Esophagus squamous epithelium (tissue), 5 donors: ENCODE measurements at places on chromosomes 2 and 18.

DNA sequence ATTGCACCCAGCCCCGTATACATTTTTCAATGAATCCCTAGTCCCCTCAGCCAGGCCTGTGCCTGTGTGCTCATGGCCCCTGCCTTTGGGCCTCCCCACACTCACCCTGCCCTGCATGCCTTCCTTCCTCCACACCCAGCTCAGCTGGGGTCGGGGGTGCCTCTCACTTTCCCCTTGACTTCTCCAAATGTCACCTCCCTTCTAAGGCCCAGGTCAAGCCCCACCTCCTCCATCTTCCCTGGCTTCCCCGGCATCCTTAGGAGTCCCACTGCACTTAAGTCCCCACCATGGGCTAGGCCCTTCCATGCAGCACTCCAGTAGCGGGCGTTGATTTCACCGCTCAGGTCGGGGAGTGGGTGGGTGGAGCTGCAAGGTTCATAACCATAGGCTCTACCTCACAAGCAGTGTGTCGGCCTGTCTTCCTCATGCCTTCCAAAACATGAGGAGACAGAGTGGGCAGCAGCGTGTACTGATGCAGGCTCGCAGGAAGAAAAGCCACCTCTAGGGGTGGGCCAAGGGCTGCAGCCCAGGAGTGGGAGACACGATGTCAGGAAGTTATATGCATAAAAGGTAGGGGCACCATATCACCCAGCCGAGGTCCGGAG is 47.7 kb downstream of the DNMT3A start:
- DNase-seq, result no peak

- DNase-seq, result no peak
Observed at GRCh38 chr2:241286348-241287090, 29.0 kb downstream of the HDLBP start.

DNA sequence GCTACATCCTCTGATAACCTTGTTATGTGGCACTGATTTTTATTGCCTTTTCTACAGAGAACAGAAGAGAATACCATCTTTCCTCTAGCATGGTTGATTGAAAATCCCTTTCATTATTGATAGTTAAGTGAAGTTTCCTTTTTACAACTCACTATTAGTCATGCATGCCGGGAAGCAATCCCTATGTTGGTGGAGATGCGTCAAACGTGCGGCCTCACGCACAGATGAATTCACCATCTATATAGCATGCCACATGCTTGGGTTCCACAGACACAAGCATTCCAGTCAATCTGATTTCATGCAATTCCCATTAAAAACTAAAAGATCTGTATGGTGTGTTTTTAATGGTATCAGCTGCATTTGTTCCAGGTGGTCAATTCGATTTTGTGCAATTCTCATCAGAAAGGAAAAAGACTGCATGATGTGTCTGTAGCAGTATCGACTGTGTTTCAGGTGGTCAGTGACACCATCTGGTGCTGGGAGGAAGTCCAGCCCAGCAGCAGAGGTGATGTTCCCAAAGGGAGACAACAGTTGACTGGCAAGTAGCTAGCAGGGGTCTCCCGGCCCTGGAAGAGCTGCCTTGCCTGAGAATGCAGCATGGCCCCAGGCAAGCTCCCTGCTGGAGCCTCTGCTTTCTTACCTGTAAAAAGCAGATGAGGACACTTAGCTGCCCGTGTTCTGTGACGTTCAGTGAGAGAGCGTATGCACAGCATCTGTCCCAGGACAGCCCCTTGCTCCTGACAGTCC is 151.3 kb upstream of the NCK2 start:
- DNase-seq, result no peak

- no peak for DNase-seq
Observed at GRCh38 chr2:239326831-239327535, 73.8 kb downstream of the HDAC4 start.

DNA sequence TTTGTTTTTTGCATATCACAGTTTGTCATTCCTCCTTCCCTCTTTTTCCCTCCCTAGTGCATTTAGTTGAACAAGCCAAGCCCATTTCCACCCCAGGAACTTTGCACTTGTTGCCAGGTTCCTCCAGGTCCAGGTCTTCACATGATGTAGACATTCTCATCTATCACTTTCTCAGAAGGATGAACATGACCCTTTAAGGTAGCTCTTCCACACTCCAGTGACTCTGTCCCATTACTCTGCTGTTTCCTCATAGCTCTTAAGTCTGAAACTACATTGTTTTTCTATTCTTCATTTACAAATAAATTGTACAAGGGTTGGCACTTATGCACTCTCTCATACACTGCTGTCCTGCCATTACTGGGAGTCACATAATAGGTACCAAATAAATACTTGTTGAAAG is 6.1 kb downstream of the KYNU start:
- DNase-seq, result no peak

DNA sequence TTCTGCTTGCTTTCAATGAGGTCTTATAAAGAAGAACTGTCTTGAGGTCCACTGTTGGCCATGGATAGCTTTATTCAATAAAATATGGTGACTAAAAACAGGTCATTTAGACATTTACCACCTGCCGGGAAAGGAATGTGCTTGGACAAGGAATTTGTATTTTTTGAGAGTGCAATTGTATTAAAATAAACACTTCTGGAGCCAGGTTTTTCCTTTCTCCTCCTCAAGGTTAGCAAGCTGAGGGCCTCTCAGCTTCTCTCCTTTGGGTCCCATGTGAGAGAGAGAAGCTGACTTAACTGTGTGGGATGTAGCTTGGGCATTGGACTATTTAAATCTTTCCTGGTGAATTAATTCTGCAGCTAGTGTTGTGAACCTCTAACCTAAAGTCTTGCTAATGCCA is 321.0 kb downstream of the MEIS1 start:
- DNase-seq, result no peak

DNA sequence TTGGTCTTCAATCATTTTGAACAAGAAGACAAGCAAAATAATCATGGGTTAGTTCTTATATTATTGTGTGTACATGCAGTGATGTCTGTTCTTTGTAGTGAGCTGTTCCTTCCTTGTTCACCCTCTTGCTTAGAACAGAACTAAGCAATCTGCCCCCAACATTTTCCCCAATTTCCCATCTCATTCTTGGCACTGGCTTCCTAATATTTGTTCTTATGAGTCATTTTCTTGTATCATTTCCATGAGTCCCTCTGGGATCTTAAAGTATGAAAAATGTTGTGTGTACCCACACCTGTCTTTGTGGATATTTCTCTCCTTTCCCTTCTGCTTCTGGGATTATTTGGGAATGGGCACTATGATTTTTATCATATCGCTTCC is 3.5 kb upstream of the IL1B start:
- DNase-seq, result no peak

DNA sequence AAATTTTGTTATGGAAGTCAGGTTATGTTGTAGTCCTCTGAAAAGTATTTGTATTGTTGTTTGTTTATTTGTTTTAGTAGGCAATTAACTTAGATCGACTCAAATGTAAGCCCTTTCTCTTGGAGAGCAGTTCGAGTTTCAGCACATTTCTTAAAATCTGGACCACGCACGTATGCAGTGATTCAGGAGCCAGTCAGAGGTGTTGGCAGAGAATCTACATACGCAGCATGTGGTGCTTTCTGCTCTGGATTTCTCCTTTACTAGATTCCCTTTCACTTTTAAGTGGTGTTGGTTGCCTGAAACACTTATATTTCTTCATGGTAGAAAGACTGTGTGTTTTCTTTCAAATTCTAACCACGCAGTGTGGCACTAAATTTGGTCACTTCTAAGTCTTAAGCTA is 773.9 kb upstream of the LRATD1 start:
- DNase-seq, result no peak
